ENCODE measurements at places on chromosomes 5 and 9.

DNA sequence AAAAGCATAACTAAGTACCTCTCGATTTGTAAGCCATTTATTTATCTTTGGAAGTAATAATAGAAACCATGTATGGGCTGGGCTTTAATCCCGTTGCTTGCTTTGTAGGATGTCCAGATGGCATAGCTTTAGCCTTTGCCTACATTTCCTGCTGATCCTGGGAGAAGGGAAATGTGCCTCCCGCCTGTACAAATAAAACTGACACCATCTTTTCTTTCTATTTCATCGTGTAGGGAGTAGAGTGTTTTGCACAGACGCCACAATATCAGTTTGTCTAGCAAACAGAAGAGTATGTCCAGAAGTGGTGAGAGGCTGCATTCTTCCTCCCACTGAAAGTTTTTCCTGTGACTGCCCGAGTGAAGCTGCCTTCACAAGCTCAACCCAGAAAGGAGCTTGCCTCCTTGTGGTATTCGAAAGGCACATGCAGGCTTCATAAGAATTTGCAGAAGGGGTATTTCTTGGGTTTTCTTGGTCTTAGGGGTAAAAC, 24.7 kb upstream of the TJP2 start:
- DNase-seq, result peak; percentile 68

DNA sequence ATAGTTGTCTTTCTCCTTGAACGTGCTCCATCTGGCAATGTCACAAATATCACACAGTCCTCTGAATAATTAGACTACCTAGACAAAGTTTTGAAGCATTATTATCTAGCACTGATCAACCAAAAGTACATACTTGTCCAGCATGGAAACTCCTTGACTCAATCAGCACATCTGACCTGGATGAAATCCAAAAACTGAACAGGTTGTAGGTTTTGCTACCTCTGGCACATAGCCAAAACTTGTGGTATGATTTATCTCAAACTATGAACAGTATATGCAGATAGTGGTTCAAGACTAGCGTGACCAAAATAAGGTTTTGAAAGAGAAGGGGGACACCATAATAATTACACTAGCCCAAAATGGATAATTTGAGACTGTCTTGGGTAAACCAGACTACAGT, 158.1 kb downstream of the ARRDC3 start:
- no peak for DNase-seq

DNA sequence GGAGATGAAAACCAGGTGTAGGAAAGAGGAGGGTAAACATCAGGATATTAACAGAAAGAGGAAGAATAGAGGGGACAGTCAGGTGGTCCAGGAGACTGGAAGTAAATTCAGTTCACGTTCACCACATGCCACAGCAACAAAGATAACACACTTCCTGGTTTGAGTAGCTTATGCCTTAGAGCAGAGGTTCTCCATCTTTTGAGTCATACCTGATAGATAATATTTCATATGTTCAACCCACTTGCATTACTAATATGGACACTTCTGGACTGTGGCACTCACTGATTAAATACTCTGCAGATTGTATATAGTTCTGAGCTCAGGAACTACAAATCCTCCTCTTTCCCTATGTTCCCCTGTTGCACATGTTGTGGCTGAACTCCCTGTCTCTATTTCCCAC, 179.9 kb upstream of the NR3C1 start:
- no peak for DNase-seq

GRCh38 chr9:20397348-20397747, 225.0 kb downstream of the MLLT3 start:
- no peak for DNase-seq

DNA sequence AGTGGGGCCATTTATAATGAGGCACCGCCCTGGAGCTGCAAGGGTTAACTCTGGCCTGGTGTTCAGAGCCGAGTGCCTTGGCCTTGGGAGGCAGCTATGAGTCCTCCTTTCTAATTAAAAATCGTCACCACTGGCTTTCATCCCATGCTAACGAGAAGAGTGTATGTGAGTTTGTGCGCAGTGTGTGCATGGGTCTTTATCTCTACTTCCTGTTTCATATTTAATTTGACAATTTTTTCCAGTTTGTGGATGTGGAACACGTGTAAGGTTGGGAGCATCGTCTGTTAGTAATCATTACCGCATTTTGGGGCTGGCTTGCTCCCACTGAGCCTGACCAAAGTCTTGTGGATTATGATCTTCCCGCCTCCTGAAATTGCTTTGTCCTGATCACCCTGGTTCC, 76.4 kb downstream of the NDFIP1 start:
- DNase-seq, result no peak

GRCh38 chr5:59817536-59817935, 76.0 kb downstream of the PDE4D start:
- no peak for DNase-seq

GRCh38 chr9:125750627-125751011, 3.4 kb downstream of the PBX3 start:
- DNase-seq, result no peak

- DNase-seq, result peak; percentile 45
These were observed 176.9 kb upstream of the WWC1 start for GRCh38 chr5:168114444-168115017.

GRCh38 chr9:82356871-82357270, 368.3 kb downstream of the SPATA31D1 start:
- DNase-seq, result peak; percentile 17

GRCh38 chr5:154197801-154198491, 7.4 kb downstream of the GALNT10 start:
- DNase-seq, result no peak

GRCh38 chr5:160543395-160543794, 121.7 kb downstream of the PTTG1 start:
- no peak for DNase-seq

- DNase-seq, result no peak
These were observed 119.6 kb downstream of the PARP8 start for GRCh38 chr5:50786073-50786472.

DNA sequence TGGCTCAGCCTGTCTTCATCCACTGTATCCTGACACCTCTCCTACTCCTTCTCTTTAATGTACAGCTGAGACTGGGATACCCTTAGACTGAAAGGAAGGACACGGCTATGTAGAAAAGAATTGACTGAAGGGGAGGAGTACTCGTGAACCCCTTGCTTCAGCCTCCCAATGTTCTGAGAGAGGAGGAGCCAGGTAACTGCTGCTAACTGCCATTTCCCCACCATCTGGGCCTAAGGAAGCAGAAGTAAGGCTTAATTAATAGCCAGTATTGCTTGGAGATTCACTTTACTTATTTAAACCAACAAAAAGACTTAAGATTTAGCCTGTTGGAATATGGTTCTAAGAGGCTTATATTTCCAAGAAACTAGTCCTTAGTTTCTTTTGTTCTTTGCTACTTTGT, 18.8 kb upstream of the RGS3 start:
- DNase-seq, result no peak

DNA sequence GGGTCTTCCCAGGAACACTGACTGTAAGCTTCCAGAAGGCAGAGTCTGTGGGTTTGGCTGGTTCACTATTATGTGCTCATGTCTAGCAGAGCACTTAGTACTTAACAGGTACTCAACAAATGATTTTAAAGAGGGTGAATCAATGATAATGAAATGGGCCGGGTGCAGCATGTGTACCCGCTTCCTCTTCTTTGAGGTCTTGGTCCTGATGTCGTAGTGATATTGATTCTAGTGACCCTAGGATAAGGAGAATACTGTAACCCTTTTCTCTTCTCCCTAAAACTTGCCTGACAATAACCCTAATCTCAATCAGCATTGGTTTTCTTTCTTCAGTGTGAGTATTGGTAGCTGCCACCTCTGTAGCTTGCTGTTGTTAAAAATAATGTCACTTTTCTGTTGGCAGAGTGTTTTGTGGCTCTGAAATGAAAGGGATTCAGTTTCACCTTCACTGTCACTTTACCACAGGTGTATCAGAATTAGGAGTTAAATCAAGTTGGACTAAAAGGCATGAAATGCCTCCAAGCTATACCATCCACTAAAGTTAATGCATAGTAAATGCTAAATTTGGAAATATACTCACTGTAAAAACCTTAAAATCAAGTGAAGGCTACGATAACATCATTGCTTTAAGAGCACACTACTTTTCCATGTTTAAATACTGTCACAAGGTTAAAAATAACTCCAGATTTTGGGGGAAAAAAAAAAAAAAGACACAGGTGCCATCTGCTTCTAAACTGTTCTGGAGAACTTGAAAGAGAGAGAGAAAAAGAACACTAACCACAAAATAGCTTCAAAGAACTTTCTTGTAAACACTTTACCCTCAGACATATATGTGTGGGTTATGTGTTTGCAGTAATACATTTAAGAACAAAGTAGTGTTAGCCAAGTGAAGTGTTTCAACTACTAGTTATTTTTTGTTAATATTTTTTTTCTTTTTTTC, 6.0 kb downstream of the CAMK4 start:
- peak; percentile 63 for DNase-seq

- no peak for DNase-seq
These were observed 26.7 kb upstream of the LPCAT1 start for GRCh38 chr5:1550287-1551076.

- no peak for DNase-seq
These were observed 74.7 kb downstream of the AOPEP start for GRCh38 chr9:94801234-94801633.

- DNase-seq, result no peak
These were observed 278.0 kb upstream of the SMC2 start for GRCh38 chr9:103816146-103816545.

- DNase-seq, result no peak
These were observed 94.1 kb downstream of the DENND1A start for GRCh38 chr9:123835821-123836220.

DNA sequence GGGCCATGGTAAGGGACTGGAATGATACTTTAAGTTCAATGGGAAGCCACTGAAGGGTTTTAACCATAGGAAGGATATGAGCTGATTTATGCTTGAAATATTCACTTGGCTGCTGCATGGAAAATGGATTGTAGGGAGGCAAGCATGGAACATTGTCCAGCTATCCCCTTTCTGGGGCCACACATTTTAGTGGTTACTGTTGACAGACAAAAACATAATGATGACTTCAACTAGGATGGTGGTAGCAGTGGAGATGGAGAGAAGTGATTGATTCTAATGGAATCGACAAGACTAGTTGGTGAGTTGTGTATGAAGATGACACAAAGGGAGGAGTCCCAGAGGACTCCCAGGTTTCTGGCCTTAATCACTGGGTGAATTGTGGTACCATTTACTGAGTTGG, 6.2 kb upstream of the FCHSD1 start:
- DNase-seq, result no peak

- DNase-seq, result no peak
These were observed 55.3 kb downstream of the SPEF2 start for GRCh38 chr5:35672995-35673394.

GRCh38 chr9:84310883-84311282, 29.7 kb downstream of the SLC28A3 start:
- DNase-seq, result no peak

- DNase-seq, result no peak
These were observed 59.8 kb downstream of the IRF1 start for GRCh38 chr5:132430746-132431145.

- no peak for DNase-seq
These were observed 38.3 kb downstream of the PARP8 start for GRCh38 chr5:50704730-50705129.

DNA sequence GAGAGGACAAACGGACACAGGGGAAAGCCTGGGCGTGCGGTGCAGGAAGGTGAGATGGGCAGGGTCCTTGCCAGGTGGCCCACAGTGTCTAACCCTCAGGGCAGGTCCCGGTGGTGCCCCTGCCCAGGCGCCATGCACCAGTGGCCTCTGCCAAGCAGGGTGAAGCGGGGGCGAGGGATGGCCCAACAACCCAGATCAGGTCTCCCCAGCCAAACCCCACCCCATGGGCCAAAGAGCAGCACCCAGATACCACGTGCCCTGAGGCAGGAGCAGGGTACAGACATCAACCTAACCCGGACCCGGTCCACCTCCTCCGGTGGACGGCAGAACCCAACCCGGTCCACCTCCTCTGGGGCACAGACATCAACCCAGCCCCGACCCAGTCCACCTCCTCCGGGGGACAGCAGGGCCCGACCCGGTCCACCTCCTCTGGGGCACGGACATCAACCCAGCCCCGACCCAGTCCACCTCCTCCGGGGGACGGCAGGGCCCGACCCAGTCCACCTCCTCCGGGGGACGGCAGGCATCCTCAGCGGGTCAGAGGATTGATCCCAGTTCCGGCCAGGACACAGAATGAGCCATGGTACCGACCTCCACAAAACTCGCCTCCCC, 12.8 kb downstream of the SLC12A7 start:
- no peak for DNase-seq

- DNase-seq, result no peak
These were observed 42.0 kb downstream of the ITK start for GRCh38 chr5:157222506-157223230.

- DNase-seq, result no peak
These were observed 5.4 kb upstream of the CLK4 start for GRCh38 chr5:178632285-178632684.

GRCh38 chr5:12522116-12522515, 617.9 kb upstream of the CTNND2 start:
- no peak for DNase-seq

DNA sequence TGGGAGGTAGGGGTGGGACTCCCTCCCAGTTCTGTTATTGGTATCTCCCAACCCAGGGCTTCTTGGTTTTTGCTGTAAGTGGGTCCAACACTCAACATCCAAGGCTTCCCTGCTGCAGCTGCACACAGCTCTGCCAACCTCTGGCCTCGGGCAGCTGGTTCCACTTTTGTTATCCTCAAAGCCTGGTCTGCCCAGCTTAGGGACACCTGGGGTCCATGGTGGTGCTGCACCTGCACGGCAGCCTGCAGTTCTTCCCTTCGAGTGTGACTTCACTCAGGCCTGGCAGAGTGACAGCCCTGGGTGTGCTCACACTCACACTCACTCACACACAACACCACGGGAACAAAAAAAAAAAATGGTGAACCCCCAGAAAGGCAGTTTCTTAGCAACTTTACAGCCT, 15.3 kb upstream of the SAP30L start:
- no peak for DNase-seq

GRCh38 chr5:141003791-141004611, 37.7 kb downstream of the PCDHAC2 start:
- DNase-seq, result peak; percentile 79

- DNase-seq, result no peak
These were observed 163.4 kb upstream of the CD180 start for GRCh38 chr5:67360047-67360446.

DNA sequence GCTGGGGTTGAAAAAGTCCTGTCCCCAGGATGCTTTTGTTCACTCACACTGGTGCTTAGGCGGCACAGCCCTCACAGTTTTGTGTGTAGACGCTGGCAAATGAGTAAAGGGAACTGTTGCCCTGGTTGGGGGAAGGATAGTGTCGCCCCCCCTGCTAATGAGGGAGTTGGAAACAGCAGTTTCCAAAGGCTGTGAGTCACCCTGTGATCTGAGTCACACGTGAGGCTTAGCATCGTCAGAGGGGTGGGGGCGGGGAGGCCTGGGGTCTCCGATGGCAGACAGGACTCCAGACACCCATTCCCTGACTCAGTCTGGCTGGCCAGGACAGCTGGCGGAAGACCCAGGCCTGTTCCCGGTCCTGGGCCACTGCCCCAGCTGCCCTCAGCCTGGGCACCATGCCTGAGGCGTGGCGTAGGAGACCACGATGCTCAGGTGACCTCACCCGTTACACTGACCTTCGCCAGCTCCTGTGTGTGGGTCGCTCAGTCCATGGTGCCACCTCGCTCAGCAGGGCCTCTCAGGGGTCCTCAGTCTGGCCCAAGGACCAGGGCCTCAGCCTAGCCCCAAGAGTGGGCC, 2.9 kb downstream of the DNAJB5 start:
- no peak for DNase-seq
